ENCODE measurements at places on chromosomes 7 and 10. TPM values are rescaled to one million over a fixed set of nuclear protein-coding genes. Genes with fewer than 3 reads are reported as not detected.

Gene NME8
- not detected for total RNA-seq

Gene ADCYAP1R1
- total RNA-seq: 0.15 TPM

Gene BLNK
- total RNA-seq: 11.7 TPM

Gene RARRES2
- 200 TPM for total RNA-seq

Gene SPDYE16
- 0.29 TPM for total RNA-seq

Gene GRID2IP
- 0.63 TPM for total RNA-seq

Gene MACROH2A2
- 5.2 TPM for total RNA-seq

Gene CALML5
- total RNA-seq: not detected

Gene GIMAP1
- total RNA-seq: 11.7 TPM
